Stimulated activated CD4-positive, alpha-beta T cell treated with anti-CD3 and anti-CD28 coated beads, Interleukin-2, amount 100 ng/mL, for 24 hours (primary cell): ENCODE measurements at places on chromosomes 4 and X.

- DNase-seq: no peak
These were observed 8.3 kb downstream of the SHROOM3 start for GRCh38 chr4:76443376-76443775.

DNA sequence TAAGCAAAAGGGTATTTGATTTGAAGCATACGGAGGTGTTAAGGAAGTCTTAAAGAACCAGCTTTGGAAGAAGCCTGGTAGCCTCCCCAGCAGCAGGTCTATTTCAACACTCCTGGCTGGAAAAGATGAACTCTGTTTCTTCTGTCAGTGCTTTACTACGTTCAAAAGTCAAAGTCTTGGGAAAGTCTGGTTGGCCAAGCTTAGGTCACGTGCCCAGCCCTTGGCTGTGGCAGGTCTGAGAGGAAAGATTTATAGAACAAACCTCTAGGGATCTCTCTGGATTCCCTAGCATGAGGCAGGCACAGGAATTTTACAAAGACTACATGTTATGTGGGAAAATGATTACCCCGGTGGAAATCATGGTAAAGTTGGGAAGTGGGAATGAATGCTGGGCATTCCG, 8.6 kb upstream of the ARHGAP10 start:
- no peak for DNase-seq

DNA sequence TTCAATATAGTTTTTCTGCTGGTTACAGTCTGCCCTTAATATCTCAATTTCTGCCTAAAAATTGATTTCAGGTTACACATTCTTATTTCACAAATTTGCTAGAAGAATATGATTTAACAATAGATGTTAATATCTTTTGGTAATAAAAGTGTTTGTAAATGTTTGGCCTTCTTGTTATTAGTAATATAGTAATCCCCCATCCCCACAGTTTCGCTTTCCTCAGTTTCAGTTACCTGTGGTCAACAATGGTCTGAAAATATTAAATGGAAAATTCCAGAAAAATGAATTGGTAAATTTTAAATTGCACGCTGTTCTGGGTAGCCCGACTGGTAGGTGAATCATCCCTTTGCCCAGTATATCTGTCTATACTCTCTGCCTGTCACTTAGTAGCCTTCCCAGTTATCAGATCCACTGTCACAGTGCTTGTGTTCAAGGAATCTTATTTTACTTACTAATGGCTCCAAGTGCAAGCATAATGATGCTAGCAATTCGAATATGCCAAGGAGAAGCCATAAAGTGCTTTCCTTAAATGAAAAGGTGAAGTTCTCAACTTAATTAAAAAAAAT, 3.5 kb upstream of the BMP2K start:
- DNase-seq: no peak

GRCh38 chr4:24240655-24241054, 343.7 kb downstream of the DHX15 start:
- no peak for DNase-seq

DNA sequence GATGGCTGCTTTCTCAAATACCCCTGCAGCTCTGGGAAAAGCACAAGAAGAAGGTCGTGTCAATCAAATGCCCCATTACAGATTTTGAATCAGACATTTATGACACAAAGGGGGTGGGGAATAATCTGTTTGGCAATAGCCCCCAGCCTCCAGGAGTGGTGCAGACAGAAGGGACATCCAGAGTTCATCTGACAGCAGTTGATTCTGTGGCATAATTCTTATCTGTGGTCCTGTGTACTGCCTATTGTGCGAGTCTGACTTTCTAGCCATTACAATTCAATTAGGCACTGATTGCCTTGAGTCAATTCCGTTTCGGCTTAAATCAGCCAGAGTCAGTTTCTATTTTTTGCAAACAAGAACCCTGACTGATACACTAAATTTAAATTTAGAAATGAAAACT, 28.6 kb upstream of the DCLK2 start:
- DNase-seq: no peak

DNA sequence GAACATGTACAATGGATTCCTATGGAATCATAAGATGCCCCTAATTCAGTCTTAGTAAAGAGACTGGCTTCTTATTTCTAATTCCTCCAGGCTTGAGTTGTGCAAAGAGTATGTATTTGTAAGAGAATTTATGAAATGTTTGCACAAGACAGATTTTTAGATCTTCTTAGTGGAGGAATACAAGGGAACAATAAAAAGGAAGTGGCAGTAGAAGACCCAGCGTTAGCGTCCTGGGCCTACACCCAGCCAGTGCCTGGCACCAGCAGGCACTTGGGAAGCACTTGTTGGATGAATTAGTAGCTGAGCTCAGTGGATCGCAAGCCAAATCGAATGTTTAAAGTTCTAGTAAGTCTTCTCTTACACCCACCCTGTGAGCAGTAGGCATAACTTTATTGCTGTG, 157.4 kb downstream of the PTTG2 start:
- DNase-seq: no peak

GRCh38 chr4:146214238-146214637, at the start of gene REELD1:
Gene REELD1 (plus strand): TSS chr4:146214538. CDS start chr4:146216953, 2,415 bp downstream.
- DNase-seq: no peak

DNA sequence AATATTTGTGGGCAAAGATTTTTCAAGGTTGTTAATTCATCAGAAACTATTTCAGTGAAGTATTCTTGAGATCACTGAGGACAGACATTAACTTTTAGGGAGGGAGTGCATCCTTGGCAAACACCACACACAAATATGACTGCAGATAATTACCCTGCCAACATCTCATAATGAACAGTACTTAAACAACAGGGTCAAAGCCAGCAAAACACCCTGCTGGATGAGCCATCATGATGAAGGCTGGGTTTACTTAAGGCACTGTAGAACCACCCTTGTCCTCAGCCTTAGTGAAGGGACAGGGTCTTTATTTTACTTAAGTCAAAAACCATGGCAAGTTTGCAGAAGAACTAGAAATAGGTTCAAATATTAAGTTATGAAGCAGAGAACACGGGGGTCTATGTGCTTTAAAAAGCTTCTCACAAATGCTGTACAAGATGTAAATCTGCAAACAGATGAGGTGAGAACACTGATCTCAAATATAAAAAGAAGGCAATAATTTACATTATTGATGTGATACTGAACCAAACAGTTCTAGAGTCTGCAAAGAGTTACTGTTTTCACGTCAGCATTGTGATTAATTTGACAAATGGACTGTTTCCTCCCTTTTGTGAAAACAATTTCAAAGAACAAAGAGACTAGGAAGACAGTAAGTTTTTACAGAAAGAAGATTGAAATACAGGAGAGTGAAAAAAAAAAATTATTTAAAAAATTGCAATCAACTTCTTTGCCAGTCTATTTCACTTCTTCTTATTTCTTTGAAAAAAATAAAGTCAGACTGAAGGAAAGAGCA, 28.2 kb downstream of the TAPT1 start:
- DNase-seq: no peak

DNA sequence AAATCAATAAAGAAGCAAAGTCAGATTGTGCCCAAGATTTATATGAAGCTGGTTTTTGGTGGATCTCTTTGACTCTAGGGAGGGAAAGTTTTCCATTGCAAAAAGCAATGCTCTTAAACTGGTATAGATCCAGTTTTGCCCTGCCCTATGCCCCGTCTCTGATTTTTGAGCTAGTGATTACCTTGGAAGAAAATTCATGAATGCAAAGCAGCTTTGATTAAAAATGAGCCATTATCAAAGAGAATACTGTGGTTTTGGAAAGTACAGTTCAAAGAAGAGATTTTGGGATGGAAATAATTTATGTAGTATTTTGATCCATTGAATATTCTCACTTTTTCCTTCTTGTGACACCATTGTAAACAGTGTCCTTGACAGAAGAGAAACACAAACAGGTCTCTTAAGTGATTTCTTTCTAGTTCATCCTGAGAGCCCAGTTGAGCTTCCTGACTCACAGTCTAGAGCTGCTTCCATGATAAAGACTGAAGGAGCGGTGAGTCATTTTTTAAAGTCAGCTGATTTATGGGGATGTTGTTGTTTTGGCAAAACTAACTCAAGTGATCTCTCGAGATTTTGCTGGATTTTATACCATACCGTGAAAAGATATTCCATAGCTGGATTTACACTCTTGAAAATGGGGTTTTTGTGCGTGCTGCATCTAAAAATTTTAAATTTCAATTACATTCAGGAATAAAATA, 76.7 kb downstream of the AFF1 start:
- DNase-seq: no peak

- no peak for DNase-seq
These were observed 326.7 kb downstream of the MAPK10 start for GRCh38 chr4:86033171-86033570.

DNA sequence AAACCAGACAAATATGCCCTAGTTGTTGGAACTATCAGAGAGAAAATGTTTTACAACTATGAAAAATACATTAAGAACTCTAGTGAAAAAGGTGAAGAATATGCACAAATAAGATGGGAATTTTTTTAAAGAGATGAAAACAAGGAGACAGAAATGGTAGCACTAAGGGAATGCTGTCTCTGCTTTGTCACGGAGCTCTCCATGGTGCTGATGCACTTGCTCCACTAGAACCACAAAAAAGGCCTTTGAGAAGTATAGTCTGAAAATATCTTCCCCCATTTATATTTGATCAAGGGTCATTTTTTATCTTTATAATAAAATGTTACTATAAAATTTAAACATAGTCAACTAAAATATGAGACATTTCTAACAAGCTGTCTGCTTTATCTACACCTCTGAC, 1655.5 kb upstream of the AGA start:
- DNase-seq: no peak

GRCh38 chrX:153209347-153209746, 30.3 kb downstream of the MAGEA1 start:
- DNase-seq: no peak

GRCh38 chr4:150063128-150063527, 15.1 kb upstream of the DCLK2 start:
- no peak for DNase-seq

DNA sequence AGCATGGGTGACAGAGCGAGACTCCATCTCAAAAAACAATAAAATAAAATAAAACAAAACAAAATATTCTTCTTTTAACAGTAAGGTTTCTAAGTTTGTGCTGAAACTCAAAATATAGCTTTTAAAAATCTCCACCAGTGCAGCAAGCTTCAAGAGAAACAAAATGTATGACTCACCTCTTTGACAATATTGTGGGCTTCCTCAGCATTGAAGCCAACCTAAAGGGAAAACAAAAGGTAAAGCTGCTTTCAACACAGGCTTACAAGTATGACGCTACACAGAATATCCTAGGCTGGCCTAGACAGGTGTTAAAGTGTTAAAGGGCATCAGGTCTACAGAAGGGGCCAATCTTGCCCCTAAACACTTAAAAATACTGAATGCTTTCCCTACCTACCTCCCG, 1.2 kb downstream of the DYNLT3 start:
- DNase-seq: no peak

DNA sequence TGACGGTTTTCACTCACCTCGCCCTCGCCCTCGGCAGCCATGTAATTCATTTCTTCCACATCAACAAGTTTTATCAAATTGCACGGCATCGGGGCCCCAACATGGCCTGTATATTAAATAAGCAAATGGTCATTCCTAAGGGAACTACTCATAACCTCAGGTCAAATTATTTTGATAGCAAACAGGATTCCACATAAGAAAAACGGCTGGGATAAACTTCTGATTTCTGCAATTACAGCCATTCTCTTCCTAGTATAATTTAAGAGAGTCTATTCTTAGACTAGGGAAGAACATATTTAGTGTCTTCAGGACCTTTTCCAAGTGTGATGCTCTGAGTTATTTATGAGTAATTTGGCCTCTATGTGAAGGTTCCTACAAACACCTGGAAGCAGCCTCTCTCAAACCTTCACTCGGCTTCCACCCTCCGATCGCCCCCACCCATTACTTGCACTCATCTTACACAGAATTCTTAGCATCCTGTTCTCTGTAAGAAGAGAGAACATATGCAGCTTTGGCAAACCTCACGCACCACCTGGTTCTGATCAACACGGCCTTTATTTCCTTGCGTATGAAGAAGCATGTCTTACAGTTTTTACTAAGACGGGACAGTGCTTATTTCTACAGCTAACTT, 29.4 kb upstream of the CENPU start:
- no peak for DNase-seq

GRCh38 chr4:89995814-89996213, 101.2 kb downstream of the MMRN1 start:
- DNase-seq: no peak

- no peak for DNase-seq
These were observed 626.2 kb downstream of the MID1IP1 start for GRCh38 chrX:39427492-39427891.

DNA sequence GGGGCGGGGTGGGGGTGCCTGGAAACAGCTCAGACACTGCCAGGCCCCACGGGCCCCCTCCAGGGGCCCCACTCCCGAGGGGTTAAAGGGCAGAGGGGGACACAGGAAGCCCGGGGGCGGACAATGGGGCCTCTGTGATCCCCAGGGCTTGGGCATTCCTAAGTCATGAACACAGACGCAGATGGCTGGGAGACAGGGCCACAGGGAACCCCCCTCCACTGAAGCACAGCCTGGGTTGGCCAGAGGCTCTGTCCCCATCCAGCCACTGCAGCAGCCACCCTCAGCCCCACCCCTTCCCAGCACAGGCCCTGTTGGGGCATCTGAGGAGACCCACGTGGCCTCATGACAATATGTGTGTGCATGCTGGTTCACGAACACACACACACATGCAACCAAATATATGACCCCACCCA, 3.9 kb downstream of the L1CAM start:
- DNase-seq: no peak
